ENCODE measurements at places on chromosomes 5 and 9.

GRCh38 chr9:3993773-3994172 is 306.1 kb downstream of the GLIS3 start:
- no peak for DNase-seq

DNA sequence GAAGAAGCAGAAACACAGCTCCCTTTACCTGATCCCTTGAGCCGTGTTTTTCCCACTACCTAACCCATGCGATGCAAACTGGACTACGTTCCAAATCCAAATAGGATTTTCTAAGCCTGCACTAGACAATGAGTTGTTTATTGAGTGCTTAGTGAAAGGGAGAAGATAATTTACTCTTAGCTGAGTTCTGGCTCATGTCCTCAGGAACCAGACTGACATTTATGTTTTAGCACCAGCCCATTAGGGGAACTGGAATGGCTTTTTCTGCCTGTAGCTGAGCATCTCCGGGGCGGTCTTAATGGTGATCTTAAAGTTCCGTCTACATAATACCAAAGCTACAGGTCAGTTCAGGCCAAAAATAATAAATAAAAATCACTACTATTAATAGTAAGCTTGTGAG is 81.5 kb downstream of the SH3TC2 start:
- no peak for DNase-seq

DNA sequence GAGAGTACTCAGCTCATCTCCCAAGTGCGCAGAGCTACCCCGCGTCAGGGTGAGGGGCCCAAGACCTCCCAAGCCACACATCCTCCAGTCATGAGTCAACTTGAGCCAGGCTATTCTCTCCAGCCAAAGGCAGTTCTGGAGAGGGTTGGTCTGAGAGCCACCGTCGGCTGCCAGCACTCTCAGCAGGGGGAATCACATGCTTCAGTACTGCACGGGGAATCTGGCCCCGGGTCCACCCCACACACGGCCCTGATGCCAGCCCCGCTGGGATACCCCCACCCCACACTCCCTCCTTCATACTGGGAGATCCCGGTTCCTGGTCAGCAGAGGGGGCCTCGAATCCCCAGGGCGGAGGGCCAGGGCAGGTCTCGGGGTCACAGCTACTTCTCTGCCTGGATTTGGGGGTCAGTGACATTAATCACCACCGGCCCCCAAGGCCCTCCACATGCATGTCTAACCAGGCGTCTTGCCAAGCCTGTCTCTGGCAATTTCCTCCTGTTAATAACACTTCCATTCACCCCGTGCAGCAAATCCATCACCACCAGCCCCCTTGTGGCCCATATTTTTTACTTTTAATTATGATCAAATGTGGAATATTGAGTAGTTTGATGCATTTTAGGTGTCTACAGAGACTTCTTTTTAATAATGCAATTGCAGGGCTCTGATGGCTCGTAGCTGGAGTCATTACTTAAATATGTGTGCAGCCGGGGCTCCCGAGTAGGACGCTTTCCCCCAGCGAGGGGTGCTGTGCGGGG is 102.9 kb upstream of the PPP1R26 start:
- no peak for DNase-seq

DNA sequence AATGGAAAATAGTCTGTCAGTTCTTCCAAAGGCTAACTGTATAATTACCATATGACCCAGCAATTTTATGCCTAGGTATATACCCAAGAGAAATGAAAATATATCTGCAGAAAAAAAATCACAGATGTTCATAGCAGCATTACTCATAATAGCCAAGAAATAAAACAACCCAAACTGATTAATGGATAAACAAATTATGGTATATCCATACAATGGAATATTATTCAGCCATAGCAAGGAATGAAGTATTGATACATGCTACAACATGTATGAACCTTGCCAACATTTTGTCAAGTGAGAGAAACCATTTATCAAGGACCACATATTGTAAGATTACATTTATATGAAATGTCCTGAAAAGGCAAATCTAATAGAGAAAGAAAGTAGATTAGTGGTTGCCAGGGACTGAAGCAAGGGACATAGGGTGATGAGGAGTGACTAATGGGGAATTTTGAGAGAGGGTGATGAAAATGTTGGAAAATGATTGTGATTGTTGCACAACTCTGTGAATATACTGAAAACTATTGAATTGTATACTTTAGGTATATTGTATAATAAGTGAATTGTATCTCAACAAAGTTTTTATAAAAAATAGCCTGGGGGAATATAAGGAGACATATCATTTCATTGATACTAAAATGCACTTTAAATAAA is 114.4 kb downstream of the PBX3 start:
- DNase-seq = no peak

DNA sequence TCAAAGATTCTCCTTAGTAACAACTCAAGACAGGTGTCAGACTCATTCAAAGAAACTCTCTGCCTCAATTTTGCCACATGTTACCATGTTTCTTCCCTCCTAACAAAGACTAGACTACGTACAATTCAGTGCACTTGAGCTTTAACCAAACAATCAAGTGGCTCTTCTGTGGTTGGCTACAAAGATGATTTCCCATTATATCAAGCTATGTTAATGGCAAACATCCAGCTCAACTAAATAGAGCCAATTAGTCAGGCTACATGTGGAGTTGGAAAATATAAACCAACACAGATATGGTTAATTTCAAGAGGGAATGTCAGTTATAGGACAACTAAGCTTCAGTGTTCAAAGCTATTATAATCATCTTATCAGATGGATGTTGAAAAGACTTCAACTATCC is 29.2 kb upstream of the ADRA1B start:
- no peak for DNase-seq

GRCh38 chr5:140576776-140577201 is 12.2 kb downstream of the SLC35A4 start:
- no peak for DNase-seq

GRCh38 chr5:92380069-92380770 is 997.1 kb upstream of the ARRDC3 start:
- DNase-seq = no peak

DNA sequence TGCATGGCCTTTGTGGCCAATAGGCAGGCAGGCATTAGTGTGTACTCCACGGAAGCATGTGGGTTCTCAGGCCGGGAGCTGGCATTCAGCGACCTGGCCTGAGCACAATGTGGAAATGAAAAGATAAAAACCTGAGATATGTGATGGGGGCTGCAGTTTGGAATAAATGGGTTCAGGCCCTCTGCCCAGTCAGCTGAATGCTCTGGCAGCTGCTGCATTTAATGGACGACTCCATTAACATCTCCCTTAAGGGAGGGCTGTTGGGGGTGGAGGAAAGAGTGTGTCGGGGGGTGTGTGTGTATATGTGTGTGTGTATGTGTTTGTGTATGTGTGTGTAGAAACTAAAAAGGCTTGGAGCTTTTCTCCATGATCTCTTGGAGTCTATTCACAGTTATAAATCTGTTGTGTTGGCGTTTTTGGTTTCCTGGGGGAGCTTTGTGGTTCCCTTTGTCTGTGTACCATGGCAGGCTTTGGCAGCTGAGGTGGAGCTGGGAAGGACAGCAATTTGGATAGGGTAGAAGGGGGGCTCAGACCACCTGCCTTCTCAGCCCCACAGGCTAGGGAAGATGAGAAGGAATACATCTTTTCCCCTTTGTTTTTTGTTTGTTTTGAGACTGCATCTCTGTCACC is 27.3 kb upstream of the HSPA9 start:
- no peak for DNase-seq

DNA sequence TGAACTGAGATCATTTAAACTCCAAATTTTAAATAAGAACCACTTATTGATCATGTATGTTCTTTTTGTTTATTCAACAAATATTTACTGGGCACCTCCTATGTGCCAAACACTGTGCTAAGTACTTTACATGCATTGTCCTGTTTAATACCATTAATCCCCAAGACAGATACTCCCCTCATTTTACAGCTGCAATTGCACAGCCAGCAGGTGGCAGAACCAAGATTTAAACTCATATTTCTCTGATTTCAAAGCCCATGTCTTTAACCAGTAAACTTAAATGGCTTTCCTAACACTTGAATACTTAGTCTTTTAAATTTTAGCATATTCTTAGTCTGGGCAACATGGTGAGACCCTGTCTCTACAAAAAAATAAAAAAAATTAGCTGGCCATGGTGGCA is 43.4 kb upstream of the KIAA1958 start:
- no peak for DNase-seq

- DNase-seq = no peak
Observed at GRCh38 chr9:130638284-130639123, 25.9 kb upstream of the PRDM12 start.

- no peak for DNase-seq
Observed at GRCh38 chr9:93459432-93459847, 6.1 kb upstream of the FAM120AOS start.

DNA sequence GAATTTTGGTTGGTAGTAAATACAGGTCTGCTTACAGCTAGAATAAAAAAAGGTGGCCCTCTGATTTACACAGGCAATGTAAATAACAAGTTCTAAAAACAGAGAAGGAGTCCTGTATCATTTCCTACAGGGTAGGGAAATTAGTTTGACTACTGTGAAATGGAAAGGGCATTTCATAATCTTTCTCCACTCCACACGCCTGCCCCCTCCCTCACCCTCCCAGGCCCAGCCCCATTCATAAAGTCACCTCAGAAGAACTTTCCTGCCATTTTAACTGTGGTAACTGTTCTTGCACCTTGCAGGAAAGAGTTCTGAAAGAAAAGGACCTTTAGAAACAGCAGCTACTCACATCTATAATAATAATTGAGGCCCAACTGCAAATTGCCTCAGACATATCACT is 69.7 kb downstream of the MEF2C start:
- no peak for DNase-seq

DNA sequence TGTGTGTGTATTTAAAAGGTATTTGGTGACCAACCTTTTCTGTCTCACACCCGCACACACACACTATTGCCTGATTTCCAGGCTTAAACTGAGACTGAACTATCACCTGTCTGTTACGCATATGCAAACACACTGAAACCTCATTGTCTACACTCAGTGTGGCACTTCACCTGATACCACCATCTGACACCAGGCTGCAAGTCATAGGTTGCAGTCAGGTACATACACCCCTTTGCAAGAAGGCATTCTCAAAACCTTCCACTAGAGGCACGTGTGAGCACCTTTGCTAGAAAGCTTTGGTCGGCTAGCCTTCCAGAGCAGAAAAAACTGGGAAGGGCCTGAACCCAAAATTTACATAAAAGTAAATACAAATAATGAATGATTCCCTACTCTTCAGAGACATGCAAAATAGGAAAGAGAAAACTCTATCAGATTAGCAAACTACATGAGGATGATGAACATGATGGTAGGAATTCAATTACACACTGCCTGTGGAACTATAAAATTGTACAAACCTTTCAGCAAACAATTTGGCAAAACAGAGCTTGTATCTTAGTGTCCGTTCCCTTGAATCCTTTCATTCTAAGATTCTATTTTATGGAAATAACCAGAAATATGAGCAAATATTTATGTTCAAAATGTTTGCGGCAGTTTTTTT is 5.9 kb upstream of the FOXD1 start:
- peak; percentile 23 for DNase-seq

DNA sequence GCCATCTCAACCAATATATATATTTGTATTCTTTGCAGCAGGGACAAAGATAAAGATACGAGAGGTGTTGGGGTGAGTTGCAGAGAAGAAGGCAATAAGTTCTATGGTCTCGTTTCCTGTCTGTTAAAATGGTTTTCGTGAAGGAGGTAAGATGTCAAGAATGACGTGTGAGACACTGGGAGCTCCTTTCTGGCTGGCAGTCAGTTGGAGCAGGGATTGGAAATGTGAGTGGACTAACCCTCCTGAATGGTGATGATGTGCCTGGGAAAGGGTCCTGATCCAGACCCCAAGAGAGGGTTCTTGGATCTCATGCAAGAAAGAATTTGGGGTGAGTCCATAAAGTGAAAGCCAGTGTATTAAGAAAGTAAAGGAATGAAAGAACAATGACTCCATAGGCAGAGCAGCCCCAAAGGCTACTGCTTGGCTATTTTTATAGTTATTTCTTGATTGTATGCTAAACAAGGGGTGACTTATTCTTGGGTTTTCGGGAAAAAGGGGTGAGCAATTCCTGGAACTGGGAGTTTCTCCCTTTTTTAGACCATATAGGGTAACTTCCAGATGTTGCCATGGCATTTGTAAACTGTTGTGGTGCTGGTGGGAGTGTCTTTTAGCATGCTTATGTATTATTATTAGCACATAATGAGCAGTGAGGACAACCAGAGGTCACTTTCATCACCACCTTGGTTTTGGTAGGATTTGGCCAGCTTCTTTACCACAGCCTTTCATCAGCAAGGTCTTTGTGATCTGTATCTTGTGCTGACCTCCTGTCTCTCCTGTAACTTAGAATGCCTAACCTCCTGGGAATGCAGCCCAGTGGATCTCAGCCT is 53.7 kb downstream of the SPATA31C2 start:
- DNase-seq = no peak

DNA sequence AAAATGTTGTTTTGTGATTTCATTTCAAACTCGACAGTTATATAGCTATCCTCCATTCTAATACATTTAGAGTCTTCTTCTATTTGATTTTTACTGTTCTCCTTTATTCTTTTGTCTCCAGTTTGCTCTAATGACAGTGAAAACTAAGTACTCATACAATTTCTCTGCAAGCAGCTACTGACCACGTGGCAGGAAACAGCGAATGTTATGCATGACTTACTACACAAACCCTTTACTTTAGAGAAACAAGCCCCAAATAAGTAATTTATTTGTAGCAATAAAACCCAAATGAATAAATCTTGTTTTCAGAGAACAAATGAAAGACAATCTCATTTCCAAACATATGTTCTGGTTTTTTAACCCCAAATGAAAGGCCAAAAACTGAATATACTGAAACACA is 41.9 kb downstream of the CDH6 start:
- no peak for DNase-seq

All from AG09319 (cell line).